A172 (cell line): ENCODE measurements at places on chromosomes 12 and 14. TPM values are rescaled to one million over a fixed set of nuclear protein-coding genes. Genes with fewer than 3 reads are reported as not detected.

The PTPRR gene
- 35.8 and 41.5 TPM in 2 replicates for total RNA-seq

The TMEM132C gene
- not detected in 2 replicates for total RNA-seq

The LRTM2 gene
- total RNA-seq: not detected in 2 replicates

The GLTP gene
- 37.9 and 39.1 TPM in 2 replicates for total RNA-seq

The HOXC6 gene
- 0.31 and 2.5 TPM in 2 replicates for total RNA-seq

The BTBD7 gene
- 9.0 and 17.2 TPM in 2 replicates for total RNA-seq

The FGD4 gene
- 0.69 and 2.3 TPM in 2 replicates for total RNA-seq

The CPNE6 gene
- not detected in 2 replicates for total RNA-seq

The NID2 gene
- not detected in 2 replicates for total RNA-seq

The STXBP6 gene
- total RNA-seq: 3.9 and 7.6 TPM in 2 replicates

The CRACR2A gene
- not detected in 2 replicates for total RNA-seq

The INHBC gene
- not detected in 2 replicates for total RNA-seq

GRCh38 chr12:52691841-52692150 lies 11.5 kb downstream of the KRT77 start:
- no peak for DNase-seq

GRCh38 chr12:57764662-57765002 lies 2.2 kb downstream of the CYP27B1 start:
- no peak for DNase-seq

DNA sequence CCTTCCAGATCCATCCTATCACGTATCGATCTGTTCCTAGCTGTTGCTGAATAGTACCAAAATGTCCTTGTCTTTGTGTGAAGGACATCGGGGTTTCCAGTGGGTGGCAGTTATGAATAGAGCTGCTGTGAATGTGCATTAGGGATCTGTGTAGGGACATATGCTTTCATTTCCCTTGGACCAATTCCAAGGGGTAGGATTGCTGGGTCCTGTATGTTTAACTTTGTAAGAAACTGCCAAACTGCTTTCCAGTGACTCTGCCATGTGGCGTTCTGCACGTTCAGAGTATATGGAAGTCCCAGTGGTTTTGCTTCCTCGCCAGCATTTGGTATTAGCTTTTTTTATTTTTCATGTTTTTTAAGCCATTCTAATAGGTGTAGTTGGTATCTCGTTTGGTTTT lies 28.6 kb downstream of the PACS2 start:
- DNase-seq: no peak

DNA sequence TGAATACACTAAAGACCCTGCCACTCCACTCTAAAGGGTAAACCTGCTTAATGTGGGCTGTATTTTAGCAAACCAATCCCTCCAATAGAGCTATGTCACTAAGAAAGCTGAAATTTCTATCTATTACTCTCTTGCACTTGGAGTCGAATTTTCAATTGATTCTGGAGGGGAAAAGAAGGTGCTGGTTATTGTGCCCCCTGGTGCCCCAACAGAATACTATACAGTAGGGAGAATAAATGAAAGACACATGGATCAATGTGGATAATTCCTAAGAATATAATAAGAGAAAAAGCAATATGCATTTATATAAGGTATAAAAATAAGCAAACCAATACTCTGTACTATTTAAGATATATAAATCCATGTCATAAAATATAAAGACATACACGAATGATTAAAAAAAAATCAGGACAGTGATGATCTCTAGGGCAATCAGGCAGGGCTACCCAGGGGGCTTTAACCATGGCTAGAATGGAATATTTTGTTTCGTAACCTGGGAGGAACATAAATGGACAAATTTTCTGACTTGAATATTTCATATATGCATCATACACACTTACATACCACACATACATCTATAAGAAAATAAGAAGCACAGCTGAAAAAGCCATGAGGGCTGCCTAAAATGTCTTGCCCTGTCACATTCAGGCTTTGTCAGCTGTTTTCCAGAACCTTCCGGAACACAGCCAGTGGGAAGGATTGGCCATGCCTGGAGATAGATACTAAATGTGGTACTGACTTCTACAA lies 54.4 kb downstream of the EFCAB11 start:
- no peak for DNase-seq

DNA sequence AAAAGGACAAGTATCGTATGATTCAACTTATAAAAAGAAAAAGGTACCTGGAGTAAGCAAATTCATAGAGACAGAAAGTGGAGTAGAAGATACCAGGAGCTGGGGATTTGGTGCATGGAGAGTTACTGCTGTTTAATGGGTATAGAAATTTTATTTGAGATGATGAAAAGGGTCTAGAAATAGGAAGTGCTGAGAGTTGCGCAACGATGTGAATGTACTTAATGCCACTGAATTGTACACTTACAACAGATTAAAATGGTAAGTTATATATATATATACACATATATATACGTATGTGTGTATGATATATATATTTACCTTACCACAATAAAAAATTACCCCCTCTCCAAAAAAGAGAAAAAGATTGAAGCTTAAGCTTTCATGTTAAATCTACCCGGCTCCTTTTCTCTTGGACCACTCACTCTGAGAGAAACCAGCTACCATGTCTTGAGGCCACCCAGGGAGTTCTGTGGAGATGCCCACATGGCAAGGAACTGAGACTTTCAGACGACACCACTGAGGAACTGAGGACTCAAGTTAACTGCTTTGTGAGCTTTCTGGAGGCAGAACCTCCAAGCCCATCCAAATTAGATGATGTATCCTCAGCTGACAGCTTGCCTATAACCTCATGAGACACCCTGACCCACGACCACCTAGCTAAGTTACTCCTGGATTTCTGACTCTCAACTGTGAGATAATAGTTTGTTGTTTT lies 130.0 kb upstream of the BTG1 start:
- DNase-seq: no peak

DNA sequence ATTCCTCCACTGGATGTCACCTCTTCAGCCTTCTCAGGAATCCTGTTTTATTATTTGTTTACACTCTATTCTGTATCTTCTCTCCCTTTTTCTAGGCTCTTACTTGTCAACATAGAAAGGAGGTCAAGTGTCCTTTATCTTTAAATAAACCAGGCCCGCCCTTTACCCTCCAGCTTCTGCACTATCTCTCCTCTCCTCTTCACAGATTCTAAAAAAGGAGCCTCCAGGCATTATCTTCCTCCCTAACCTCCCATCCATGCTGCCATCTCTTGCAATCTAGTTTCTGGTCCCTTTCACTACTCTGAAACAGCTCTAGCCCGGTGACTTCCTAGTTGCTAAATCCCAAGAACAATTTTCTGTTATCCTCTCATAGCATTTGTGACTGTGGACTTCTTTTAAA lies 24.1 kb upstream of the ARID2 start:
- no peak for DNase-seq

DNA sequence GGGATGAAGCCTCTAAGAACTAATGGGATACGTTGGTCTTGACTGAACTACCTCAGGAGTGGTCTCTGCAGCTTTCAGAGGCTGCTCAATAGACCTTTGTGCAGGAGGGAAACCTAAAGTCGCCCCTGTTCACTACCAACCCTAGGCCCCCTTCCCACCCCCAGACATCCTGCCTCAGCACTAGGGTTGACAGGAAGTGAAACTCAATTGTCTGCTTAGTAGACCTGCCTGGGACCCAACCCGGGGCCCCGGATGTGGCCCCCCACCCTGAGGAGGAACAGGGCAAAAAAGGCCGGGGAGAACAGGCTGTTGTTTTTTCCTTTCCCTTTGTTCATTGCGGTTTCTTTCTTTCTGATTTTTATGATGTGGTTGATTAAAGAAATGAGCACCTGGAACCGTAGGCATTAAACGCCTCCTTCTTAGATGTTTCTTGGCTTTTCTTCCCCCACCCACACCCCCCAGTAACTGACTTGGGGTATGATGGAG lies 1.6 kb upstream of the DGKA start:
- DNase-seq: no peak

- DNase-seq: no peak
These were observed 8.1 kb upstream of the LHX5 start for GRCh38 chr12:113479590-113480335.

- DNase-seq: no peak
These were observed 1.1 kb downstream of the KMT2D start for GRCh38 chr12:49059299-49060171.

GRCh38 chr12:2650261-2651067 lies 144.3 kb upstream of the FKBP4 start:
- no peak for DNase-seq

DNA sequence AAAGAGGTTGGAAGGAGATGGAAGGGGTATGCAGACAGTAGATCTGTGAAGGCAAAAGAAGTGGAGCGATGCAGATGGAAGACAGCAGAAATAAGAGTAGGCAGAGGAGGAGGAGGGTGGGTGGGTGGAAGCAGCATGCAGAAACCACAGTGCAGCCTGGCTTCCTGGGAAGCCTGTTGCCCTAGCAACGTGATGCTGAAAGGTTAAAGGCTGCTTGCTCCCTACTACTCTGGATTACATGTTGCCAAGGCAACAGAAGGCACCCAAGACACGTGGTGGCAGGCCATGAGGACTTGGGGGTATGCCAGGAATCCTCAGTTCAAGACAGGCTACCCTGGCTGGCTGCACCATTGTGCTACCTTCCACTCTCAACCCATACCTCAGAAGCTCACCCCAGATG lies 129.6 kb downstream of the GRIN2B start:
- DNase-seq: no peak

DNA sequence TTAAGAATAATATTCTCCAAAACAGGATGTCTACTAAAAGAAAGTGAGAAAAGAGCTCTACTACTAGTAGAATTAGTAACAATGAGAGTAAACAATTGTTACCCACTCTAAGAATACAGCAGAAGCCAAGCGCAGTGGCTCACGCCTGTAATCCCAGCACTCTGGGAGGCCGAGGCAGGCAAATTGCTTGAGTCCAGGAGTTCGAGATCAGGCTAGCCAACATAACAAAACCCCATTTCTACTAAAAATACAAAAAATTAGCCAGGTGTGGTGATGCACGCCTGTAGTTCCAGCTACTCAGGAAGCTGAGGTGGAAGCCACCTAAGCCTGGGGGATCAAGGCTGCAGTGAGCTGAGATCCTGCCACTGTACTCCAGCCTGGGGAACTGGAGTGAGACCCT lies 4.7 kb downstream of the DNAJC14 start:
- no peak for DNase-seq

DNA sequence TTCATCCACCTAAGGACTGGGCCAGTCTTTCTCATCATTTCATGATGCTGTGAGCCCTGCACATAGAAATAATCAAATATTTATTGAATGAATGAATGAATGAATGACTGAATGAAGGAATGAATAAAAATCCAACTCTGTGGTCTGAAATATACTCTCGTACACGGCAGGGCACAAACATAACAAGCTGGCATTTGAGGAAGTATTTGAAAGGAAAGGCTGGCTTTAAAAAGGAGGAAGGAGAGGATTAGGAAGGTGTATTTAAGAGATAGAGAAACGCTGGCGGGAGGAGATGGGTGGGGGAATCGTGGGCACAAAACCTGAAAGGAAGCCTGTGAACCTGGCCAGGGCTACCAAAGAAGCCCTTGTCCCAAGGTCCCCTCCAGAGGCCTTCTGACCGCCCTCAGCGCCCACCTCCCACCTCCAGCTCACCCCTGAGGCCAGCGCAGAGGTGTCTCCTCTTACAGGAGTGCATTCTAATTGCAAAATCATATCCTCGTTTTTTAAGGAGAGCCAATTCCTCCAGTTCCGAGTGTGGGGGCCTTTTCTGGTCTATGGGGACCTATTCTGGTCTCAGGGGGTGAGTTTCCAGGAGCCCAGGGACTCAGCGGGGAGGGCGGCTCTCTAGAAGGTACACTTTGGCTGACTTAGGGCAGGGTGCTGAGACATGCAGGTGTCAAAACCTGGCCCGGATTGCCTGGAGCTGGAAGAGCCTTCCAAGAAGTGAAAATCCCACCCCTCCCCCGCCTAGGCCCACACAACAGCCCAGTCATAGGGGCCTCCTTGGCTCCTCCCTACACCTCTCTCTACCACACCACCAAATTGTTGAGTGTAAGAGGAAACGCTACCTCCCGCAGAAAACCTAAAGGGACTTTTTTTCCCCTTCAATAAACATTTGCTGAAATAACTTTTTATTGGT lies 8.7 kb upstream of the JDP2 start:
- no peak for DNase-seq
